ENCODE measurements at places on chromosomes 3 and 15. TPM values are rescaled to one million over a fixed set of nuclear protein-coding genes. Genes with fewer than 3 reads are reported as not detected.
A peak's percentile ranks its signal among the peaks of the same experiment; 100 is the strongest.

GRCh38 chr3:197510642-197511018, 45.1 kb downstream of the BDH1 start:
- DNase-seq = no peak

DNA sequence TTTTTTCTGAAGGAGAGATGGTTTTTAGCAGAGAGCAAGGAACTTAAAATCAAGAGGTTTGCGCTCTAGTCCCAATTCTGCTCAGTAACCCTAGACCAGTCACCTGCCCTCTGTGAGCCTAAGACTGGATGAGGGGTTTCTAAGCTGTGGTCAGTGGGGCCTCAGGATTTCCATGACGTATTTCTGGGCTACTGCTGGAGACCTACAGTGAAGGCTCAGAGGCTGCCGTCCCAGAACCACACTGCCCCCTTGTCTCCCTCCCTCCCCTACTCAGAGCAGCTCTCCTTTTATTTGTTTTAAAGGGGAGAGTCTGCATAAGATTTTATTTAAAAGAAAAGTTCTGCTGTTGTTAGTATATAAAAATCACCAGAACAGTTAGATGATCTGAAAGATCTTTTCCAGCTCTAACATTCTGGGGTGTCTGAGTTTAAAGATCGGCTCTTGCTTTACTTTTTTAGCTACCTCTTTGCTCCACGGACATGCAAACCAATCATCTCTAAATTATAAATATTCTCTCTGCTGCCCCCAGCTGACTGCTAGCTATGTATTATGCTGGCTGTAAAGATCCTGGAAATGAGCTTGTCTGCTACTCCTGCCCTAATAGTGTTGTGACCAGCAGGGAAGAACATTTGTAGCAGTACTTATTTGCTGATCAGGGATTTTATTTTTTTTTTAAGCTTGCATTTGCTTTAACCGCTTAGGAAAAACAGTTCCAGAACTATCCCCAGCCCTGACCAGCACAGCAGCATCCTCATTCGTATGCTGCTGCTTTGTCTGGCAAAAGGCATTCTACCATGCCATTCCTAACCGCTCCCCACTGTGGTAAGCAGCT, 28.6 kb upstream of the NDUFB4 start:
- no peak for DNase-seq

DNA sequence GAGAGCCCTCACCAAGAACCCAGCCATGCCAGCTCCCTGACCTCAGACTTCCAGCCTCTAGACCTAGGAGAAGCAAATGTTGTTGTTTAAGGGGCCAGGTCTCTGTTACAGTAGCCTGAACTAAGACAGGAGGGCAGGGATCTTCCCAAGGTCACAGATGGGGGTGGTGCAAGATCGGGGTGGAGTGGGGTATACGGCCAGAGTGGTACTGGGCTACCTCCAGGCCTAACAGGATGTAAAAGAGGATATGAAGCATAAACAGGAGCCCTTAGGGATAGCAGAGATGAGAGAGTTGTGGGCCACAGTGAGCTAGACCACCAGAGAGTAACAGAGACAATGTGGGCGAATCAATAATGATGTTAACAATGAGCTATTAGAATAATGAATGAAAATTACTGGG, 82.9 kb downstream of the TOP2B start:
- DNase-seq = no peak

DNA sequence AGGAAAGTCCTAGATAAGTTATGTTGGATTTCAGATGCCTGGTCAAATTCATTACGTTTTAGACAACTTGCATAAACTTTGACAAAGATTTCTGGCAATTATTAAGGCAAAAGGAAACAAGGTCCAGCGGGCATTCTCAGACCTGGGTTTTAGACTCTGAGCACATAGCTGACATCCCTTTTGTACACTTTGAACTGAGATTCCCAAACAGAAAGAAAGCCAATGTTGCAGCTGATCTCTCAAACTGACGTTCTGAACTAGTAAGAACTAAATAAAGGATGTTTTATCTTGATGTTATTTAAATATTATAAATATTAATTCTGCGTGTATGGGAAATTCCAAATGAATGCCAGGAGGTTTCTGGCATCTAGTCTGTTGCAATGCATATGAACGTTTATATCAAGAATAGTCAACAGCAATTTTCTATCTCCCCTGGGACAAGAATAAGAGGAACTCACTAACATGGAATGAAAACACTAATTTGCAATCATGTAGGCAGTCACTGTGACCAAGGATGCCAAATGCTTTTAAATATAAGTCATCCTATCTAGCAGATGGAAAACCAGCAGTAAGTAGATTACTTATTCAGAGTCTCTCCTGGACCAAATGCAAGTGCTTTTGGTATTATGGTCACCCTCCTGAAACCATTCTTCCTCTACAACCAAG, 202.1 kb downstream of the GREM1 start:
- DNase-seq = no peak

DNA sequence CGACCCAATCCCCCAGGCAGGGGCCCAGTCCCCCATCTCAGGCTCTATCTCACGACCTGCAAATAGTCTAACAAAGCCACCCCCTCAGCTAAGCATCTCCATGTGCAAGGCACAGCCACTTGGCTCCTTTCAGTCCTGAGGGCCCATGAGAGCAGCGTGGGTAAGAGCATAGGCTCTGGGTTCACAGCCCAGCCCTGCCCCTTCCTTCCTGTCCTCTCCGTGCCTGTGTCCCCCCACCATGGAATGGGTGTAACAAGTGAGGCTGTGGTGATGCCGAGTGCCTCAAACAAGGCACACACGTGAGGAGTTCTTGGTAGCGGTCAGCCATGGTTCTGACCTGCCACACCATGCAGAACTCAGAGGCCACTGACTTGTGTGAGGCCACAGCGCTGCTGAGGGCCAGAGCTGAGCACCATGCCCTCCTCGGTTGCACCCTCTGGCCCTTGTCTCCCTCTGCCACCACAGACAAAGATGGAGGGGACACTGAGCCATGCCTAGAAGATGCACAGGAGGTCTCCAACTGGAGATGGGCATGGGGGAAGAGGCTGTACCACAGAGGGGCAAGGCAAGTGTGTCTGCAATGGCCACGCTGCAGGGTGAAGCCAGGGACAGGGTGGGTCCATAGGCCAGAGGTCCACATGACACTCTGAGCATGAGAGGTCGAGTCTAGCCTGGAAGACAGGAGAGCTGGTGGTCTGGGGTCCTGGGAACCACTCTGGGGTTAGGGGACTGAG, 10.0 kb downstream of the TPRA1 start:
- no peak for DNase-seq

DNA sequence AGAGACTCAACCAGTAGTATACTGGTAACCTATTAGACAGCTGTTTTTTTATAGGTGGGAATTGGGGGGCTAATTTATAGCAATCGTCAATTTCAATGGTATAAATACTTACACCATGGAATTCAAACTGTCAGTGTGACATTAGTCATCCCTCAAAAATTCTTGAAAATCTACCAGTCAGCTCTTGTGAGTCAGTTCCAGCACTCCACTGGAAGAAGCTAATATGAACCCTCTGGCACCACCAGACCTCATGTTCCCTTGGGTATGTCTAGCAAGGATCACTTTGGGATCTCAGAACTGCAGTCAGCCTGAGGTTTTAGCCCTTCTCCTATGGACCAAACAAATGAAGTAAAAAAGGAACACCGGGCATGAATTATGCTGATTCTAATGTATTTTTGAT, 11.8 kb upstream of the UACA start:
- no peak for DNase-seq

GRCh38 chr3:161462138-161462537, 34.5 kb upstream of the OTOL1 start:
- no peak for DNase-seq

GRCh38 chr3:7657214-7658112, 796.5 kb downstream of the GRM7 start:
- no peak for DNase-seq

DNA sequence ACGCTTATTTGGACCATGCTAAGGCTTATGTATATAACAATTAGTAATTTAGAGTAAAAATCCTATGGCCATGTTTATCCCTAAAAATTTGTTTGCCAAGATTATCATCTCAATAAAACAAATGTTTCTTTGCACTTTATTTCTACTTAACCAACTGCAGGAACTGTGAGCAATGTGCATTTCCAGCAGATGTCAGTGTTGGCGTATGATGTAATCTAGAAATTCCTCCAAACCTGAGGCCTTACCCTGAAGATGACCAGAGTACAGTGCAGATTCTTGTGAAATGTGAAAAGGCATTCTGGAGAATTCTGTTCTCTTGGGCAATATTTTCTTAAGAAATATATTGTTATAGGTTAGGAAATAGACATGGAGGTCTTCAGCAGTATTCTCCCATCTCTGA, 205.9 kb downstream of the MBNL1 start:
- DNase-seq = no peak

- DNase-seq = no peak
Measured at GRCh38 chr3:111244760-111245159, 173.1 kb downstream of the NECTIN3 start.

DNA sequence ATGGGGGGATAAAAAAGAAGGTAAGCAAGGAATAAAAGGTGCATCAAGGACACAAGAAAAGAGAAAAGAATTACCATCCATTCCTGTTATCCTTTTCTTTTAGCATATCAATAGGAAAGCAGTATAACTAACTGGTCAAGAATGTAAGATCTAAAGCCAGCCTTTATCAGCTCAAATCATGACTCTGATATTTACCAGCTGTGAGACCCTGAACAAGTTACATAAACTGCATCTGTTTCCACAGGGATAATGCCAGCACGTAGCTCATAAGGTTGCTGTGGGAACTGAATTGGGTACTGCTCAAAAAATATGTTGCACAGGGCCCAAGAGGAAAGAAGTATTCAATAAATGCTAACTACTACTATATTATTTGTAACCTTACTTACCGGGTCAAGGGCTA, 1092.2 kb upstream of the CFAP20DC start:
- DNase-seq = no peak

- DNase-seq = no peak
Measured at GRCh38 chr3:65006300-65006739, 318.5 kb upstream of the ADAMTS9 start.

- no peak for DNase-seq
Measured at GRCh38 chr3:126419886-126420786, 25.4 kb downstream of the CFAP100 start.

DNA sequence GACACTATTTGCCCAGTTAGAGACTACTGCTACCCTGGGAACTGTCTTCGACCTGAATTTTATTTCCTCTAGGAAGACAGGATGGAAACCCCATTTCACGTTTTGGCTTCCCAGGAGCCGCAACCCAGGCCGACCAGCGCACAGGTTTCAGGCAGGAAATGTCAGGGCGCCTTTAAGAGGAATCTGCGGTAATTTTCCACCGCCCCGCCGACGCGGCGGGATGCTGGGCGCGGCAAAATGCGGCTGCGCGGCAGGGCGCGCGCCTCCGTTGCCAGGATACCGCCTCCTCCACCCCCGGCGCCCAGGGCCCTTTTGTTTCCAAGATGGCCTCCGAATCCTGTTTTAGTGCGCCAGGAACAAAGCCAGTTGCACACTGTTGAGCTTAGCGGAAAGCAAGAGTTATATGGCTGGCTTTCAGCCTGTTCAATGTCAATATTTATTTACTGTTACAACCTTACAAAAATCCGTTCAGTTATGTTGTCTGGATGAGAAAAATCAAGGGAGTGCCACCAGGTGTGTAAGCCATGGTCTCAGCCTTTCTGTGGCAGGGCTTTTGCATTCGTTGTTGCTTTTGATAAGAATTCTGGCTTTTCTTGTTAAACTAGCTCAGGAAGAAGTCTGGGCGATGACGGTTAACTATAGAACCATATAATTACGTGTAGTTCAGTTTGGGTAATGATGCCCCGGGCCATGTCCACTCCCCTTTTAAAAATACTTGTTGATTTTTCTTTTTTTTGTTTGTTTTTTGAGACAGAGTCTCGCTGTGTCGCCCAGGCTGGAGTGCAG, 79.7 kb upstream of the CHD2 start:
- DNase-seq = peak; percentile 95

GRCh38 chr3:99458013-99458412, 180.4 kb upstream of the COL8A1 start:
- no peak for DNase-seq

- peak; percentile 62 for DNase-seq
Measured at GRCh38 chr3:127791221-127791913, 30.9 kb downstream of the MGLL start.

DNA sequence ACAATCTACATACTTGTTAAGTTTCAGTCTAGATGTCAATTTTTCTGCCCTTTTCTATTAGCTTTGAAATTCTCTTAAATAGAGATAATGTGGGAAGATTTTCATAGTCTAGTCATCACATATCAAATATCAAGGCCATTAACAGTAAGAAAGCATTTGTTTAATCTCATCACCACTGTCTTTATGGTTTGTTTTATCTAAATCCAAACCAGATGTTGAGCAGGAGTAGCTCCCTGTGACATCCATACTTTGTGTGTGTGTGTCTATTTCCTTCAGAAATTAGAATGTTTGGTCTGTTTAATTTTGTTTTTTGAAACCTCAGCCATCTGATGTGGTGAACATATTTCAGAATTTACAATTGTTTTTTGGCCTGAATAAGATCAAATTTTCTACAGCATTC, 23.1 kb upstream of the GOLGA8B start:
- no peak for DNase-seq

DNA sequence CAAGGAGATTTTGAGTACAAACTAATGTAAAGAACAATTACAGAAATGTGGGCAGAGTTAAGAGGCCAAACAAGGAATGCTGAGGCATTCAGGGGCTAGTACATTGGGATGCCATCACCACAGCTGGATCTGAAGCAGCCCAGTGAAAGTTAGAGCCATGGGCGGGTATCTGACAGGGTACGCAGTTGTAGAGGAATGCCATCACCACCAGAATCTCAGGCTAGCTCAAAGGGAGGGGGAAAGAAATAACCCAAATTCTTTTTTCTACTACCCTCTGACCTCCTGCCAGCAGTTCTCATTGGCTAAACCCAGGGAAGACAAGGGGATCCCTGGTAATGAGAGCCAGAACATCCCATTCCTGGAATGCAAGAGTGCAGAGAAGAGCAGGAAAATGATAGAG, 9.0 kb upstream of the TSC22D2 start:
- DNase-seq = no peak

DNA sequence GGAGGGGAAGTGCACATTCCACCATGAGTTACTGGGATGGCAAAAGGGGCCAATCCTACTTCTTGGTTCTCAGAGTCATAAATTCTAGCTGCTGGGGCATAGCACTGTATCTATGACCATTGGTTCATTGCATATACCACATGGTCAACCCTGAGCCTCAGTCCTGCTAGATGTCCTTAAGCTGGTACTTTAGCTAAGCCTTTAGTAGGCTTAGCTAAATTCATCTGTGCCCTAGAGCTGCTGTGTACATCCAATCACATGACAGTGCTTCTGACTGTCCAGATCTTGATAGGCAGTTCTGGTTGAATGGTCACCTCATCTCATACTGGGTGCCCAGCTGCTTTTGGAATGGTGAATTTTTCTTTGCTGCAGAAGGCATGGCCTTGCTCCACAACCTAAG, 8.2 kb downstream of the NDUFB4 start:
- DNase-seq = no peak

- no peak for DNase-seq
Measured at GRCh38 chr3:107939691-107940442, 151.0 kb downstream of the CD47 start.

HIGD2B gene
- total RNA-seq = not detected

LRRC34 gene
- total RNA-seq = 1.3 TPM

GPR62 gene
- not detected for total RNA-seq

RPS27L gene
- total RNA-seq = 113 TPM

STIMATE gene
- 33.0 TPM for total RNA-seq

TMCO5A gene
- not detected for total RNA-seq

TAMM41 gene
- 4.9 TPM for total RNA-seq

TIMP4 gene
- 2.4 TPM for total RNA-seq

OSTN gene
- not detected for total RNA-seq

SLCO2A1 gene
- 68.5 TPM for total RNA-seq

SCG5 gene
- 5.2 TPM for total RNA-seq

SPATA12 gene
- not detected for total RNA-seq

TPRG1 gene
- total RNA-seq = 14.9 TPM

GRM7 gene
- total RNA-seq = 0.16 TPM

ARL8B gene
- total RNA-seq = 29.9 TPM

TMIE gene
- not detected for total RNA-seq

Data from transverse colon (tissue), 4 donors.